A549 treated with GW870086 at 1 μM for 4 hours (cell line): ENCODE measurements at places on chromosomes 11 and 22. TPM values are rescaled to one million over a fixed set of nuclear protein-coding genes. Genes with fewer than 3 reads are reported as not detected.

CCDC73 gene
- total RNA-seq = 0.03 TPM in 1 of 5 replicates, not detected in the others

HORMAD2 gene
- total RNA-seq = not detected in 5 replicates

DAGLA gene
- 5.1 to 8.2 TPM (median 7.1 TPM) in 5 replicates for total RNA-seq

DDI1 gene
- total RNA-seq = not detected in 5 replicates

OR8G5 gene
- not detected in 5 replicates for total RNA-seq

OR5P2 gene
- total RNA-seq = not detected in 5 replicates
